Upper lobe of right lung (tissue), 1 donor: ENCODE measurements at places on chromosomes 13 and 19. TPM values are rescaled to one million over a fixed set of nuclear protein-coding genes. Genes with fewer than 3 reads are reported as not detected.

DNA sequence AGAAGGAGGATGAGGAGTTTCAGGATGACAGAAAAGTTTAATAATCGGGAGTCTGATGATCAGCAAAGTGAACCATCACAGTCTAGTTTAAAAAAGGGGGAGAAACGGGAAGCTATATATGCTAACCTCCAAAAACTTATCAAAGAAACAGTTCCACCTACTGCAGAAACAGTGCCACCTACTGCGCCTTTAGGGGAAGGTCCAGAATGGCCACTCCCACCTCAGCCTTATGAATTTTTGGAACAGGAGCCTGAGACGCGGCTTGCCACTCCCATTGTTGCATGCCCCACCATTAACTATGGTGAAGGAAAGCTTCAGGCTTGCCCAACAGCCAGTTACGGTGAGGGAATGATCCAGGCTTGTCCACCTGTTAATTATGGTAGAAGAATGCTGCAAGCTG, 929.0 kb downstream of the SLITRK6 start:
- no peak overlapping the region for H3K4me3 ChIP-seq
- no peaks in the 10 kb centered on the region for H3K4me1 ChIP-seq
- DNase-seq = no peak

The KRTDAP gene
- not detected for total RNA-seq

The C19orf47 gene
- total RNA-seq = 16.1 TPM

- no peak overlapping the region for H3K27ac ChIP-seq
- H3K27me3 ChIP-seq = no peaks in the 10 kb centered on the region
- no peak for DNase-seq
- H3K4me1 ChIP-seq = no peaks in the 10 kb centered on the region
- no peak overlapping the region for H3K4me3 ChIP-seq
- H3K36me3 ChIP-seq = no peaks in the 10 kb centered on the region
These were observed 551.0 kb upstream of the NBEA start for GRCh38 chr13:34391076-34391475.

The SMIM44 gene
- total RNA-seq = not detected

The SPACA4 gene
- total RNA-seq = 0.98 TPM

- H3K27me3 ChIP-seq = no peaks in the 10 kb centered on the region
- H3K36me3 ChIP-seq = no peaks in the 10 kb centered on the region
- no peak for DNase-seq
- H3K4me3 ChIP-seq = no peak overlapping the region
These were observed 4.3 kb downstream of the N4BP2L1 start for GRCh38 chr13:32423592-32423991.

GRCh38 chr19:4929186-4929585, 19.9 kb downstream of the UHRF1 start:
- no peak for DNase-seq
- H3K36me3 ChIP-seq = no peaks in the 10 kb centered on the region
- no peaks in the 10 kb centered on the region for H3K4me1 ChIP-seq
- H3K4me3 ChIP-seq = no peak overlapping the region
- H3K27ac ChIP-seq = no peak overlapping the region

GRCh38 chr19:35736913-35737886, 5.1 kb downstream of the IGFLR1 start:
- no peak for DNase-seq
- peaks cover 55% of the 10 kb centered on the region for H3K36me3 ChIP-seq
- no peak overlapping the region for H3K27ac ChIP-seq
- H3K4me3 ChIP-seq = no peak overlapping the region

The C19orf33 gene
- total RNA-seq = 63.0 TPM

The OSCAR gene
- total RNA-seq = 59.5 TPM

DNA sequence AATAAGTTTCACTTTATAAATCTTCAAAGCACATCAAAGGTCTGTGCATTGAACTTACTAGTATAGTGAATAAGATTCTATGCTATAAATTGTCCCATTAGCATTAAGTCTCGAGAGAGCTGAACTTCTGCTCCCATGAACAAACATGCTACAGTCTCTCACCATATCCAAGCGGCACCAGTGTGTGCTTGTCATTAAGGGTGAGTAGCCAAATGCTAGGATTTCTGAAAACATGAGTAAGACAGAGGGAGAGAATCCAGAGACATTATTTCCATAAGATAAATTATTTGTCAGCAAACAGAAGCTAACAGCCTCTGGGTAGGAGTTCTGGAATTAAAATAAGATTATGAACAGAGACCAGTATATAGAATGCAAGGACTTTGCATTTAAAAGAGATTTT, 2882.5 kb downstream of the PCDH9 start:
- H3K27ac ChIP-seq = no peak overlapping the region
- no peak overlapping the region for H3K4me3 ChIP-seq
- H3K4me1 ChIP-seq = no peaks in the 10 kb centered on the region
- no peaks in the 10 kb centered on the region for H3K27me3 ChIP-seq
- no peak for DNase-seq
- H3K36me3 ChIP-seq = no peaks in the 10 kb centered on the region

DNA sequence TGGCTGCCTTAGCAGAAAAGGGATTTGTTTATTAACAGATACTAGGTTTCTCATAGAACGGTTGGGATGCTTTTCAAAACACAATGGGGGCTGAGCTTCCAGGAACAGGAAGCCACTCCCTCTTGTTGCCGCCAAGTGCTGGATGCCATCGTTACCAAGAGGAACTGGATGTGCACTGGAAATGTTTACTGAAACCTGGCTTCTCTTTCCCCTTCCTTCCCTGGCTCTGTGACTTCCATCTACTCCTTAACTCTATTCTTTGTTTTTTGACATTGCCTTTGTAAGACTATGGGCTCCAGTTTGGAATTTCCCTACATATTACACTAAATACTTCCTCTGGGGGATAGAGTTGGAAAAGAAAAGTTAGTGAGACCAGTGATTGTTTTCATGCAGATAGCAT, 11.7 kb upstream of the KL start:
- H3K4me3 ChIP-seq = no peak overlapping the region
- H3K27me3 ChIP-seq = no peaks in the 10 kb centered on the region
- DNase-seq = no peak
- H3K4me1 ChIP-seq = peaks cover 11% of the 10 kb centered on the region

- no peak for DNase-seq
- H3K27me3 ChIP-seq = peaks cover 15% of the 10 kb centered on the region
- H3K27ac ChIP-seq = no peak overlapping the region
These were observed 3.1 kb upstream of the MAG start for GRCh38 chr19:35288906-35289305.

GRCh38 chr19:15837221-15837731, 21.8 kb upstream of the OR10H1 start:
- H3K27me3 ChIP-seq = no peaks in the 10 kb centered on the region
- H3K36me3 ChIP-seq = no peaks in the 10 kb centered on the region
- peaks cover 13% of the 10 kb centered on the region for H3K4me1 ChIP-seq
- H3K27ac ChIP-seq = peak overlapping the region; percentile 100
- peak overlapping the region; percentile 81 for H3K4me3 ChIP-seq

The WDR88 gene
- not detected for total RNA-seq

- H3K27me3 ChIP-seq = no peaks in the 10 kb centered on the region
These were observed 43.9 kb downstream of the RAP2A start for GRCh38 chr13:97477844-97478243.

DNA sequence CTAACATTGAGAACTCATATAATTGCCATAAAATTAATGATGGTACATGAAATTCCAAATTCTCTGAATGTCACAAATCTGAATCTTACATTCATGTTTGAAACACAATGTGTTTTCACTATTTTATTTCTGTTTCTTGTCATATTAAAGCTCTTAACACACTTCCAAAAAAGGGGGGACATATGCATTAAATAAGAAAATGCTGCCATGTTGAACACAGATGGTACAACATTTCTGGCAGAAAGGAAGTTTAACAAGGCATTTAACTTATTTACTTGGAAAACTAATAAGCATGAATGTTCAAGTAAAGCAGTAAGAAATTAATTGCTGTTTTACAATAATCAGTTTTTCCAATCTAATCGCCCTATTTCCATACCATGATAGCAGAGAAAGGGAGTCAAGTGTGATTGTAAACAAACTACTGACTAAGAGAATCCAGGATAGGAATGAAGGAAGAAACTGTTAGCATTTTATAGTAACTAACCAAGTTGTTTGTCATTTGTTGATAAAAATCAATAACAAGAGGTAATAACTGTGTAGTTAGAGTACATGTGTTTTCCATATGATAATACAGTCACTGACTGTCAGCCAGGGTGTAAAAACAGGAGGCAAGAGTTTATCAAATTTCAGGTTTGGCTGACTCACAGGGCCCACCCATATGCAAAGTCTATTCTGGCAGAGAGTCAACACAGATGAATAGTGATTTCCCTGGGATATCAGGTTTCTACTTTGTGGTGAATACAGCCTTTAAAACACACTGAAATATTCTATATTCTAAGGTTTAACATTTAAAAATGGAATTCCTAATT, 5.7 kb upstream of the FOXO1 start:
- DNase-seq = no peak
- H3K27ac ChIP-seq = no peak overlapping the region
- H3K4me3 ChIP-seq = no peak overlapping the region

The SYCN gene
- total RNA-seq = not detected

- no peaks in the 10 kb centered on the region for H3K36me3 ChIP-seq
- peaks cover 30% of the 10 kb centered on the region for H3K4me1 ChIP-seq
- DNase-seq = peak; percentile 46
These were observed 4.3 kb upstream of the USF2 start for GRCh38 chr19:35264268-35265125.
